ENCODE measurements at places on chromosomes 12 and 14.

DNA sequence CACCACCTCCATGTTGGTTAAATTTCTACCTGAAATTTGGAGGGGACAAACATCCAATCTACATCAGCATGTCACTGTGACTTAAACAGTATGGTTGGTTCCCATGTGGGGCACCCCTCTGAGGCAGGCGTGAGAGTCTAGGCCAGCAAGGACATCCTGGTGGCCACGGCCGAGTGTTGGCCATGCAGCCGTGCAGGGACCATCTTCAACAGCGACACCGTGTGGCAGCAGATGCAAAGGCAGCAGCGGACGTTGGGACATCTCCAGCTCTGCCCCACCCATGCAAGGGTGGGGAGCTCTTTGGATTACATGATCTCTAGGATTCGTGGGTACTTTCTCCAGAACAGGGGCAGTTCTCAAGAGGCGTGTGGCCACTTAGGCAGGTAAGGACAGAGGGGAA is 49.8 kb downstream of the NOC4L start:
- no peak for DNase-seq

GRCh38 chr12:7933255-7933726 is 2.7 kb downstream of the SLC2A3 start:
- peak; percentile 47 for DNase-seq

DNA sequence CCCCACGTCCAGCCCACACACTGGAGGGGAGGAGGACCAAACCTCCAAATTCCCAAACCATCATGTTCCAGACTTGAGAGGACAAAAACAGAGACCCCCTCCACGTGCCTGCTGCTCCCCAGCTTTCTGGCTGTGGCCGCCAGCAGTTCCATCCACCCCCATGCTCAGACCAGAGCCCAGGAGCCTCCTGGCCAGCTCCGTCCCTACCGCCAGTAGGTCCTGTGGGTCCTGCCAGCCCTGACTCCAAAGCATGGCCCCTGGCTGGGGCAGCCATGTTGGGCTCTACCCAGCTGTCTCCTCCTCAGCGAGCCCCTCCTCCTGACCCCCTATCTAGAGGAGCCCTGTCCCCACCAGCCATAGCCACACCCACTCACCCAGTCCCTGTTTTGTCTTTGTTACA is 227.3 kb upstream of the RTL1 start:
- DNase-seq, result no peak

DNA sequence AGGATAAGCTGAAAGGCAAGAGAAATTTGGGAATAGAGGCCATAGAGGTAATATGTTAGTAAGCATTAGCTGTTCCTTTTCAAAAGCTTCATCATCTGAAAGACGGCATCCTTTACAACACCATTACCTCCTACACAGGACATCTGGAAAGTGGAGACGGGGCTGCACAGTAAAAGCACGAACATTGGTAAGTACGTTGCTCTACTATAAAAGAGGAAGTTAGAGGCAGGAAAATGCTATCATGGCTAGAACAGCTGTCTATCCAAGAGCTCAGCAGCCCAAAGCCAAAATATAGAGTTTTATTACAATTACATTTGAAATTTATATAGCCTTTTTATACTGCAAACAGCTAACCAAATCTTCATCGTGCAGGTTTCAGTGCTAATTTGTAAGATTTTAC is 172.3 kb upstream of the GRIP1 start:
- DNase-seq, result no peak

- DNase-seq, result no peak
These were observed 112.6 kb downstream of the SLC2A13 start for GRCh38 chr12:39993268-39993667.

DNA sequence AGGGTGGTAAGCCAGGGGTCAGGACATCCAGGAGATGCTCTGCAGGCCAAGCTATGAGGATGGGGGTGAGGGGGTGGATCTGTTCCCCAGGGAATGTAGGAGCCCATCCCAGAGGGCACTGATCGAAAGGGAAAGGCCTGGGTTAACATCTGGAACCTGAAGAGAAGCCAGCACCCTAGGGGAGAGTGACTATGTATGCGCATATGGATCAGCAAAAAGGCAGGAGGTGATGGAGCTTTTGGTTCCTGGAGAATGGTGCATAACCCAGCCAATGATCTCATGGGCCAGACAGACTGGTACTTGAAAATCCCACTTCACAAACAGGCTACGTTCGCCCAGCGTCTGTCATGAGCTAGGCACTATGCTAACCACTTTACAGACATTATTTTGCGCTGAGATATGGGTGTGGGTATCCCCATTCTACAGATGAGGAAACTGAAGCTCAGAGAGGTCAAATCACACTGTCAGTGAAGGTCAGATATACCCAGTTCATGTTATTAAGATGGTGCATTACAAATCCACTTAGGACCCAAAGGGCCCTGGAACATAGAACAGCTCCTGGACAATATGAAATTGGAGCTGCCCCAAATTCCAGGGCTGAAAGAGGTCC is 1.6 kb downstream of the CCDC63 start:
- no peak for DNase-seq

GRCh38 chr12:26126340-26127284 is 1.8 kb upstream of the BHLHE41 start:
- DNase-seq, result no peak

DNA sequence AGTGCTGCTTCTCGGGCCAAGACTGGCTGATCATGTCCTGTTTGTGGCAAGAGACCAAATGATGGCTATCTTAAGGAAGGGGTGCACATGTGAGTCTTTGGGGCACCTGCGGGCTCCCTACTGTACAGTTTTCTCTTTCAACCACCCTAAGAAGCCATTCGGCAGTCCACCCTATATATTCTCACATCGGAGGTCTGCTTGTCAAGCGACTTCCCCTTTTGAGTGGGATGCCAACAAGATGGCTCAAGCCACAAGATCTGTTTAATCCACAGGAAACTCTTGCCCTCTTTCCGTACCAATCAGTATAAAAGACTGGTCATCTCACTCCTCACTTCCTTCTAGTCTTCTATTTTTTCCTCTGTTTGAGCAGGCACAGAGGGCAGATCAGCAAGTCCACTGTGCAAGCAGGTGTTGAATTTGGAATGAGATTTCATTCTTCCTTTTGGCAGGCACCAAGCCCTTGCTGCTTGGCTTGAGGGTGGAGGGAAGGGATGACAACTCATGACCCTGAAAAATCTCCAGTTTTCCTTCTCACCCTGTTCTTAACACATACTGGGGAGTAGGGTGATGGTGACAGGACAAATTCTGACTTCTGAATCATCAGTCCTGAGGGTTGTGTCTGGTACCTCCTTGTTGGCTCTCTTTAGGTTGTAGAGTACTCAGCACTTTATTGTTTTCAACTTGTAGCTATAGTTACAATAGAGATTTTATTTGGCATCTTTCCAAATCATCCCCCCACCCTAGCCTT is 17.6 kb downstream of the LACRT start:
- no peak for DNase-seq

- no peak for DNase-seq
These were observed 146.4 kb downstream of the FOXN3 start for GRCh38 chr14:89270439-89271227.

GRCh38 chr14:59132796-59133494 is 55.5 kb upstream of the DAAM1 start:
- no peak for DNase-seq

DNA sequence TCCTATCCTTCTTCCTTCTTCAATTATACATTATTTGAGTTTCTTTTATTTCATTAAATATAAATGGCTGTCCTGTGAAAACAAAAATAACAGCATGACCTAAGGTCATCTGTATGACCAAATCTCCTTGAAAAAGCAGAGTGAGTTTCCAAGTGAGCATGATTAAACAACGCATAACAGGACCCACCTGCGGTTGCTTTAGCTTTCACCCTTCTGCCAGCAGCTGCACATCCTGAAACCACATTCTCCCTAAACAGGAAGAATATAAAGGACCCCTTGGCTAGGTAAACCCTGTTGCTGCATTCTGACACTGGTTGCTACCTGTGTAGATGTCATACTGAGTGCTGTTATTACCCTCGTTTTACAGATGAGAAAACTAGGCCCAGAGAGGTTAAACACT is 42.8 kb upstream of the CPM start:
- no peak for DNase-seq

DNA sequence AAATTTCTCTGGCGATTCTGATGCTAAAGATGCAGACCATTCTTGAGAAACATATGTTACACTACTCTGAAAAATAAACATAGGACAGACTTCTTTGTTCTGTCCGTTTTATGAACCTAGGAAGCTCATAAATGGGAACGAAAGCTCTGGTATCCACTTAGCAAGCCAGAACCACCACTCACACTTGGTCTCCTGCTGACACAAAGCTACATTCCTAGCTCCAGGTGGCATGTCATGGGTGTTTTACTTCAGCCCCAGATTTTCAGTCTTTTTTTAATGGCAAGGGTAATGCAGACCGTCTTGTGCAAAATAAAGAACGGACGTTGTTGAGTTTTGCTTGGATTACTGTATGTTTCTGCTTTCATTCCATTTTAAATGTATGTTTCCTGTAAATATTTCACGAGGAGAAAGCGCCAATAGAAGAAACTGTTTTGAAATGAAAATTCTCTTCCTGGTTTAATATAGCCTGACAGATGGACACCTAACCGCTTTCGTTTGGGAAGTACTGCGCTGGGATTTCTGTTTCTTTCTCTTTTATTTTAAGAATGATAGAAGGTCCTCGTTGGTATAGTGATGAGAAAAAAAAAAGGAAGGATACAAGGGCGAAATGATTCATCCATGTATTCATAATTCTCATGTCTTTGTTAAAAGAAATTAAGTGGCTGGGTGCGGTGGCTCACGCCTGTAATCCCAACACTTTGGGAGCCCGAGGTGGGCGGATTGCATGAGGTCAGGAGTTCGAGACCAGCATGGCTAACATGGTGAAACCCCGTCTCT is 871 bp upstream of the COQ5 start:
- peak; percentile 54 for DNase-seq

DNA sequence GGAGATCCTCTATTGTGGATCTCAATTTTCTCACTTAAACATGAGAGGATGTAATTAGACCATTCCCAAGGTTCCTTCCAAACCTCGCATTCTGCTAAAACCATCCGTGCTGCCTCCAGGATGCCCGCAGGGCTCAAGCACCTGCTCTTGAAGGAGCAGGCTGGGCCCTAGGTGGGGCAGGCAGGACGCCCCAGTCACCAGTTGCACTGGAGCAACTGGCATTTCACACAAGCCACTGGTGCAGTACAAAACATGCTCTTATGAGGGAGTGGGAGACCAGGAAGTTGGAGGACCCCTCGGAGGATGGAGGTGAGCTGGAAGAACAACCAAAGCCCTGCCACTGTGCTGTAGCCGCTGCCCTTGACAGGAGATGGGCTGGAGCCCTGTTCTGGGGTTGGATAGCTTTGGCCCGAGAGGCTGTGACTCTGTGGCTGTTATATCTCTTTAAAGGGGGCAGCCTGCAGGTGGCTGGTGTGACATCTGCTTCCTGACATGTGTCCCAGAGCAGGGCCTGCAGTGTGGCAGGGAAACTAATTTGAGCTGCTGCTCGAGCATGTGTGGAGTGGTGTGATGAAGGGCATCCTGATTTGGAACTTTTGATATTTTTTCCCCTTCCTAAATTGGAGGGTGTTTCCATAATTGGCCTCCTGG is 122.2 kb downstream of the CRACR2A start:
- DNase-seq, result no peak

- DNase-seq, result no peak
These were observed 7.8 kb downstream of the CTDSP2 start for GRCh38 chr12:57838594-57839302.

- no peak for DNase-seq
These were observed 152.7 kb downstream of the ANO2 start for GRCh38 chr12:5792343-5792742.

- no peak for DNase-seq
These were observed 53.9 kb downstream of the EMP1 start for GRCh38 chr12:13250416-13250815.

DNA sequence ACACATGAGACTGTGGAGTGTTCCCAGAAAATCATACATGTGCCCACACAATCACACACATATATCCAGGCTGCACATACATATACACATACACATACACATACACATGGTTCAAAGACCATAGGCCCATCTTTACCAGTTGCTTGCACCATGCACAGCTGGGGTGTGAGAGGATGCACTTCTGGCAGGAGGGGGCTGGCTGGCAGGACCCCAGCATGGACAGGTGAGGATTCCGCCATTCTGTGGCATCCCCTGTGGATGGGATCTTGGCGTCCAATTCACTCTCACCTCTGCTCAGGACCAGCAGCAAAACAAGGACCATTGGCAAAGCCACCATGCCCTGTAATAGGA is 7.0 kb downstream of the ITGB7 start:
- DNase-seq, result no peak

DNA sequence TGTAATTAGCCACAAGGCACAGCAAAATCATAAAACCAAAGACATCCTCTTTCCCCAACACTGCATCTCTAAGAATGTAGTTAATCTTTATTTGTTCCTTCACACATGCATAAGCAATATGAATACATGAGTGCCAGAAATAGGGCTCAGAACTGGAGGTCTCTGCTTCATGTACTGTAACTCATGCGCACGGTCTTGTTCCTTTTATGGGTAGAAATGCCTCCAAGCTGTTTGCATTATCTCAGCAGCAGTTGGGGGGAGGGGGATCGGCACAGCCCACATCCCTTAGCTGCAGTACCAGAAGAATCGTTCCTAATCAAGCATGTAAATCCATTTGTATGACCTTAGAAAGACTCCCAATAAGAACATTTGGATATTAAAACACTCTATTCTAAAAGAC is 20.0 kb downstream of the RHOJ start:
- no peak for DNase-seq

- DNase-seq, result no peak
These were observed 448.4 kb downstream of the DAD1 start for GRCh38 chr14:22140633-22141032.

DNA sequence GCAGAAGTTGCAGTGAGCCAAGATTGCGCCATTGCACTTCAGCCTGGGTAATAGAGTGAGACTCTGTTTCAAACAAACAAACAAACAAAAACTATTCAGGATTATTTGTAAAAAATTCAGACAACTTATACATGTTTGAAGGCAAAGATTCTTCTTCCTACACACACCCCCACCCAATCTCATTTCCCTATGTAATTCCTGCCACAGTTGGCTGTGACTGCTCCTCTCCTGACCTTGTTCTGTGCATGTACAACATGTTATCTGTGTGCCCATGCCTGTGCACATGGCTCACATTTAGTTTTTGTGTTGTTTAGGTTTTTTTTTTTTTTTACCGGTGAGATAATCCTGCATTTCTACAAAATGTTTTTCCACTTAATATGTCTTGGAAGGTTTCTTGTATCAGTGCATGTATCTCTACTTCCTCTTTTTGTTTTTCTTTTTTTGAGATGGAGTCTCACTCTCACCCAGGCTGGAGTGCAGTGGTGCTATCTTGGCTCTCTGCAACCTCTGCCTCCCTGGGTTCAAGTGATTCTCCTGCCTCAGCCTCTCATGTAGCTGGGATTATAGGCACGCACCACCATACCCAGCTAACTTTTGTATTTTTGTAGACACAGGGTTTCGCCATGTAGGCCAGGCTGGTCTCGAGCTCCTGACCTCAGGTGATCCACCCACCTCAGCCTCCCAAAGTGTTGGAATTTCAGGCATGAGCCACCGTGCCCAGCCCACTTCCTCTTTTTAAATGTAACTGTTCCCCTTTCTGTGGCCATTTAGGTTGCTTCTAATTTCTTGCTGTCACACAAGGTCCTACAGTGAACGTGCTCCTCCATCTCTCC is 8.7 kb downstream of the CFAP251 start:
- DNase-seq, result no peak

All from NCI-H2107 (cell line).